ENCODE measurements at places on chromosomes 6 and 20. TPM values are rescaled to one million over a fixed set of nuclear protein-coding genes. Genes with fewer than 3 reads are reported as not detected.

- DNase-seq = peak; percentile 89
These were observed 448 bp upstream of the RIN2 start for GRCh38 chr20:19757487-19758132.

DNA sequence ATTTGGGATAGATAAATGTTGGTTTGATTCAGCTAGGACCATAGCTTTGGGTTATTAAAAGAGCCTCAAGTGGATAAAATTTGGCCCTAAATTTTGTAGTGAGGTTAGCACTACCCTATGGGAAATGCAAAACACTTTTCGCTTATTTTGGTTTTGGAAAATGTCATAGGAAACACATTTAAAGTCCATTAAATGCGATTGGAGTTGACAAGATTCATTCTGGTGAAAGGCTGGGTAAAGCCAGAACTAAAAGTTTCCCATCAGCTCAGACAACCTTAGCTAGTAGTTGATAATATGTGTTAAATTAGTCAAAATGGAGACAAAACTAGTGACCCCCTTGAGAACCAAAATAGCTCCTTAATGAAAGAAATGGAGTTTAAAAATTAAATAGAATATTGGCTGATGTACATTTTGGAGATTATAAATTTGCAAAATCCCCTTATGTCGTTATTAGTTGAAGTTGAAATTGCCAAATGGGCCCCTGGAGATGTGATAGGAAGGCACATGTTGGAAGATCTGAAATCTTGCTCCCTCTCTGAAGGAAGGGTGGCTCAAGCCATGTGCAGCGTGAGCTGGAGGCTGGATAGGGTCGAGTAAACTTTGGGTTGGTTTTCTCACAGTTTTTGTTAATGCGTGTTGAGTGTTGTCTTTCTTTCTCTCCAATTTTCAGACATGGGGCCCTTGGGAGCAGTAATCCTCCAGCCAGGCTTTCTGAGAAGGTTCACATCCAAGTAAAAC lies 72.8 kb downstream of the CD83 start:
- no peak for DNase-seq

DNA sequence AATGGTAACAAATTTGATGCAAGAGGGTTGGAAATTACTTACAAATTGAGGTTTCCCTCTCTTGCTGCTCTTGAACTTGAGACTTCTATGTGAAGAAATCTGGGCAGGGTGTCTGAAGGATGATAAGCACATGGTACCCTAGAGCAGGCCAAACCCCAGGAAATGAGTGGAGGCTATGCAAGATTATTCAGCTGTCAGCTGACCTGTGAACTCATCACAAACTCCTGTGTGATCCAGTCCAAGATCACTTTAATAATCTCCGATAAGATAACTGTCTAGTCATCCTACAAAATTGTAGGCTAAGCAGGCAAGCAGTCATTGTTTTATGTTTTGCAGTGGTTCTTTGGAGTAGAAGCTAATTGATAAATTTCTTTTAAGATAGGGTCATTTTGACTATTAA lies 213.1 kb downstream of the BTBD3 start:
- DNase-seq = peak; percentile 4

DNA sequence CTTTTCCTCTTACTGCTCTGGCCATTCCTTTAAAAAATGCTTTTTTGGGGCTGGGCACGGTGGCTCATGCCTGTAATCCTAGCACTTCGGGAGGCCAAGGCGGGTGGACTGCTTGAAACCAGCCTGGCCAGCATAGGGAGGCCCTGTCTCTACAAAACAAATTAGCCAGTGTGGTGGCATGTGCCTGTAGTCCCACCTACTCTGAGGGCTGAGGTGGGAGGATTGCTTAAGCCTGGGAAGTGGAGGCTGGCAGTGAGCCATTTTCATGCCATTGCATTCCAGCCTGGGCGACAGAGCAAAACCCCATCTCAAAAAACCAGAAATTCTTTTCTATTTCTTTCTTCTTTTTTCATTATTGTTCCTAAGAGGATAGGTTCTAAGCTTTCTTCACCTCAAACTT lies 36.9 kb upstream of the RNF144B start:
- no peak for DNase-seq

GRCh38 chr6:159646733-159647132 lies 46.3 kb downstream of the SOD2 start:
- DNase-seq = peak; percentile 23

- no peak for DNase-seq
These were observed 2.5 kb downstream of the RBM39 start for GRCh38 chr20:35739294-35740163.

GRCh38 chr6:52498538-52499017 lies 78.3 kb downstream of the TRAM2 start:
- no peak for DNase-seq

Gene TFAP2A
- total RNA-seq = 5.6 TPM

Gene ZNF334
- 0.54 TPM for total RNA-seq

Gene CYP21A2
- total RNA-seq = not detected
